Amygdala (tissue), 56 donors: ENCODE measurements at places on chromosomes 13 and 19.

DNA sequence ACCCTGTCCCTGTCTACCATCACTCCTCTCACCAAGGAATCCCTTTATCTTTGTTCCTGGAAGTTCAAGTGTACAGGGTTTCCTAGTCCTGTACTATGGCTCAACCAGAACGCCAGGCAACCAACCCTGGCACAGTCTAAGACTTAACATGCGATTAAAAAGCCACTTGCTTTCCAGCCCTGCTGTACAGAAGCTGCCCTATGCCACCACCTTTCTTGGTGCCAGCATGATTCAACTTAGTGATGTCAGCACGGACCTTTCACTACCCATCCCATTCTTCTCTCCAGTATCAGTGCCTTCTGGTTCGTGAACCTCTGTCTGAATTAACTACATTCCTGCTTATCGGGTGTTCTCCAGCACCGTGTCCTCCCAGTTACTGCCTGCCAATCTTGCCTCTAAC, 151.1 kb downstream of the KLF12 start:
- DNase-seq: no peak

- no peak for DNase-seq
Observed at GRCh38 chr13:98959291-98959690, 18.6 kb downstream of the DOCK9 start.

DNA sequence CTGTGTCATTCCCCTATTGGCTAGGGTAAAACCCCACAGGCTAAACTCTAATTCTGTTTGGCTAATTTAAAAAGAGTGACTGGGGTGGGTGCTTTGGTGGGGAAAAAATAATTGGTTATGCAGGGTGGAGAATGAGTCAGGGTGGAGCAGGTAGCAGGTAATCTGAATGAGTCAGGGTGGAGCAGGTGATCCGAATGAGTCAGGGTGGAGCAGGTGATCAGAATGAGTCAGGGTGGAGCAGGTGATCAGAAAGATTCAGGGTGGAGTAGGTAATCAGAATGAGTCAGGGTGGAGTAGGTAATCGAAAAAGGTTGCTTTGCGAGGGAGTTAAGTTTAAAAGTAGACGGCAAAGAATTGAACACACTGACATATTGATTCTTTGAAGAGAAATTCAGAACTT, 1218.8 kb upstream of the ATXN8OS start:
- DNase-seq: no peak

GRCh38 chr19:13541554-13541953, 35.3 kb upstream of the CACNA1A start:
- DNase-seq: no peak

DNA sequence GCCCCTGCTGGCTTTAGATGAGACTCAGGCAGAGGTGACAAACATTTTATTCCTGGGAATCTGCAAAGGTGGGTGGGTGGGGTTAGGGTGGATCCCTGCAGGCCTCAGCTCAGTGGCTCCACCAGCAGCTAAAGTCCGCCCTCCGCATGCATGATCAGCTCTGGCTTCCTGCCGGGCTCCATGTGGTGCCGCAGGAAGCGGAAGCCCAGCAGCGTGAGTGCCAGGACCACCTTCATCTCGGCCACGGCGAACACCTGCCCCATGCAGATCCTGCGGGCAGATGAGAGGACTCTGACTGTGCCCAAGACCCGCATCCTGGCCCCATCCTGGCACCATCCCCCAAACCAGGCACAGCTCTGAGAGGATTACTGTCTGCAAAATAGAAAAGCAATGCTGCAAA, 26.3 kb downstream of the CYP4F2 start:
- DNase-seq: no peak

- DNase-seq: no peak
Observed at GRCh38 chr19:33634361-33635091, 12.8 kb downstream of the CHST8 start.

- DNase-seq: peak; percentile 44
Observed at GRCh38 chr19:7926021-7926726, at the start of gene CTXN1. CTXN1 (minus strand) TSS chr19:7926135; CDS start chr19:7925538, 597 bp downstream.

GRCh38 chr13:62305756-62306155, 890.1 kb upstream of the PCDH20 start:
- no peak for DNase-seq

DNA sequence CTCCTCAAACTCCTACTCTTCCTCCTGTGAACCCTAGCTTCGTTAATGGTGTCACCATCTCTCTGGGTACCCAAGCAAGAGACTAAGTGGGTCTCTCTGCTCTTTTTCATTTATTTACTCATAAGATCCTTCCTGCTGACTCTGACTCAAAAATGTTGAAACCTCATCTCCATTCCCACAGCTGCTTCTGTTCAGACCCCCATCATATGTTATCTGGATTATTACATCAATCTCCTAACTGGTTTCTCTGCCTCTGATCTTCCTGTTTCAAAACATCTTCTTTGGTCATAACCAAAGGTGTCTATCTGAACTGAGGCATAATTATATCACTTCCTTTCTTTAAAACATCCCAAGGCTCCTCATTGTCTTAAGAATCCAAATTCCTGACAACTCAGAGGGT, 2.0 kb upstream of the MEDAG start:
- no peak for DNase-seq

GRCh38 chr19:10237702-10238101, 6.6 kb upstream of the S1PR2 start:
- DNase-seq: no peak

- no peak for DNase-seq
Observed at GRCh38 chr19:6095760-6096159, 14.5 kb downstream of the RFX2 start.

DNA sequence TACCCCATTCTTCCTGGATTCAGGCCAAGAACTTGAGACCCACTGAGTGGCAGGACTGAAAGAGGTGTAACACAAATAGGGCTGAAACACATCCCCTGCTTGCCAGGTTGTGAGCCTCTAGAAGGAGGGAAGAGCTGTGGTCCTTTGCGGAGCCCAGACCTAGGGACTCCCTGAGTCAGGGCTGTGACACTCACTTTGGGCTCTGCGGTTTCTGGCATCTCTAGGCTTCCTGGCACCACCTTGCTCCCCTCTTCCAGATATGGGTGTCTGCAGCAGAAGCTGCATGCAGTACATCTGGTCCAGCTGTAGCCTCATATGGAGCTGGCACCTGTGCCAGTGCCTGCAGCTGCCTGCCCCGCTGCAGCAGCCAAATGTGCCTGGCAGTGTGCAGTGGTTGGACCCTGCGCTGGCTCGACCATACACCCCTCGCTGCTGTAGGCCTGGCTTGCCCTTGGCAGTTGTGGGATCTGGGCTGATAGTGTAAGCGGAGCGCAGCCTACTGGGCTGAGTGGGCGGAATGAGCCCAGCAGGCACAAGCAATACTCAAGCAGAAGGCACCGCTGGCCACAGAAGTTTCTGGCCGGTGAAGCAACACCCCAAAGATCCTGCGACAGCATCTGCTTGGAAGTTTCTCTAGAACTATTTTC, 290.4 kb downstream of the SLITRK6 start:
- no peak for DNase-seq

- DNase-seq: no peak
Observed at GRCh38 chr13:112229445-112229844, 146.7 kb upstream of the SPACA7 start.

- DNase-seq: no peak
Observed at GRCh38 chr13:27295096-27295495, 24.5 kb downstream of the RASL11A start.

DNA sequence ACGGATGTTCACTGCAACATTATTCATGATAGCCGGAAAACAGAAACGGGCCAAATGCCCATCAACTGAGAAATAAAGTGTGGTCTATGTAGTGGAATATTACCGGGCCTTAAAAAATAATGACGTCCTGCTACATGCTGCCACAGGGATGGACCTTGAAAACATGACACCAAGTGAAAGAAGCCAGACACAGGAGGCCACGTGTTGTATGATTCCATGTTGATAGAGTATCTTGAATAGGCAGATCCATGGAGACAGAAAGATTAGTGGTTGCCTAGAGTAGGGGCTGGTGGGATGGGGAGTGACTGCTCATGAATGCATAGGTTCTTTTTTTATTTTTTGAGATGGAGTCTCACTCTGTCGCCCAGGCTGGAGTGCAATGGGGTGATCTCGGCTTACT, 3.7 kb downstream of the AP2A1 start:
- no peak for DNase-seq

DNA sequence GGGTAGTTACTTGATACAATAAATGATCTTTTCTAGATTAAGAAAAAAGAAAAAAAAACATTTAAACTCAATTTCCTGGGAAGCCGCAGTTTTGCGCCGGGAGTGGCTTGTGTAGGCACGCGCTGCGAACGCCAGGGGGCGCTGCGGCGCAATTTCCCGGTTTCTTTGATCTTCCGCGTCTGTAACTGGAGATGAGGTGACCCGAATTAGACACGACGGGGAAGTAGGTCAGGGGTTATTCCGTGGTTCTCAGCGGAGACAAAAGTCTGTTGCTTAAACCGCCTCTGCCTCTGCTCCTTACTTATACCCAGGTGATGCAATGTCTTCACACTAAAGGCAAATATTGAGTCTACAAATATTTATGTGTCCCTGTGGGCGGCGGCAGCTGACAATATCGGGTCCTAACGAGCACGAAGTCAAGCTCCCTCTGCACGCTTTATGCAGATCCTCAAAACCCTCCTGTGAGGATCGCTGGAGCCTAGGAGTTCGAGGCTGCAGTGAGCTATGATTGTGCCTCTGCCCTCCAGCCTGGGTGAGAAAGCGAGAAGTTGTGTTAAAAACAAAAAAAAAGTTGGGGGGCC, 15.2 kb downstream of the STXBP2 start:
- no peak for DNase-seq

GRCh38 chr19:47315125-47315821, 5.6 kb downstream of the C5AR1 start:
- no peak for DNase-seq

DNA sequence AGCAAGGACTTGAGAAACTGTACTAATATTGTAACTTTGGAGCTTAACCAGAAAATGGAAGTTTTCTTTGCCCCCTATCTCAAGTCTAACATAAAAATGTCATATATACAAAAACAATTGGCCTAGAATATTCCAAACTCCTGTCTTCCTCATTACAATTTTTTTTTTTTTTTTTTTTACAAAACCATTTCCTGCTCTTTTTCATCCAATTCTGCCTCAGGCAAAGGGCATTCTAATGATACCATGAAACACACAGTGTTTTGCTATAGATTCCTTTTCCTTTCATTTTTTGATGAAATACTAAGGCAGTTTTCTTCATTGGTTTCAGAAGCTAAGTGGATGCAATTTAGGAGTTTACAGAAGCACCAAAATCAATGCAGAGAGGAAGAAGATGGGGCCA, 119.7 kb downstream of the LHFPL6 start:
- no peak for DNase-seq

GRCh38 chr19:50590191-50590590, 22.0 kb upstream of the LRRC4B start:
- no peak for DNase-seq

DNA sequence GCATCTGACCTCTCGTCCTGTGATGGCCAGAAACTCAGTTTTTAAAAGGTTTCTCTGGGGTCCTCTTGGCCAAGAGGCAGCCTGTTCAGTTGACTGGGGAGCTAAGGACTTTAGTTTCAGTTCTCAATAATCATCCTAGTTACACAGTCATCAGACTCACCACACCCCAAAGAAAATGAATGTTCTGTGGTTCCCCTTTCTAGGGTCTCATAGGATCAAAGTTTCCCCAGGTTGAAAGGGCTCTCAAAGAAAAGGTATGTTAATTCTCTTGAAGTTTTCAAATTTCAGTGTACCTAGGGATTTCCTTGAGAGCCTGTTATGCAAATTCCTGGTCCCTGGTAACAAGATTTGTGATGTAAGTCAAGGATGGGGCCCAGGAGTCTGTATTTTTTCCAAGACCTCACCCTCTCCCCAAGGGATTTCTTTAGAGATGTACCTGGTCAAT, 94.9 kb downstream of the FAM216B start:
- no peak for DNase-seq

DNA sequence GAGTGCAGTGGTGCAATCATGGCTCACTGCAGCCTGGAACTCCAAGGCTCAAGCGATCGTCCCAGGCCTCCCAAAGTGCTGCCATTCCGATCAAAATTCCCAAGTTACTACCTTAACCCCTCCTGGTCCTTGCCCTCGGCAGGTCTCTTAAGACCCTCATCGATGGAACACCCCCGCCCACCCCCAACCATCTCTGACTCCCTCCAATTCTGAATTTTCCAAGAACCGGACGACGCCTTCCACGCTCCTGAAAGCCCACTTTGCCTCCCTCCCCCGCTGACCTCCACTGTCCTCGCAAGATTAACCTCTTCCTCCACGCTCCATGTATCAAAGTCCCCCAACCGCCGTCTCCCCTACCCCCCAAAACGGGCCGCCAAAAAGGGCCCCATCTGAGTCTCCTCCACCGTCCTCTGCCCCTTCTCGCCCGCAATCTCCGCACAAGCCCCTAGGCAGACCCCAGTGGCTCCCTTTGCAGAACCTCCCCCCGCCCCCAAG, 539 bp downstream of the DAPK3 start:
- DNase-seq: no peak

DNA sequence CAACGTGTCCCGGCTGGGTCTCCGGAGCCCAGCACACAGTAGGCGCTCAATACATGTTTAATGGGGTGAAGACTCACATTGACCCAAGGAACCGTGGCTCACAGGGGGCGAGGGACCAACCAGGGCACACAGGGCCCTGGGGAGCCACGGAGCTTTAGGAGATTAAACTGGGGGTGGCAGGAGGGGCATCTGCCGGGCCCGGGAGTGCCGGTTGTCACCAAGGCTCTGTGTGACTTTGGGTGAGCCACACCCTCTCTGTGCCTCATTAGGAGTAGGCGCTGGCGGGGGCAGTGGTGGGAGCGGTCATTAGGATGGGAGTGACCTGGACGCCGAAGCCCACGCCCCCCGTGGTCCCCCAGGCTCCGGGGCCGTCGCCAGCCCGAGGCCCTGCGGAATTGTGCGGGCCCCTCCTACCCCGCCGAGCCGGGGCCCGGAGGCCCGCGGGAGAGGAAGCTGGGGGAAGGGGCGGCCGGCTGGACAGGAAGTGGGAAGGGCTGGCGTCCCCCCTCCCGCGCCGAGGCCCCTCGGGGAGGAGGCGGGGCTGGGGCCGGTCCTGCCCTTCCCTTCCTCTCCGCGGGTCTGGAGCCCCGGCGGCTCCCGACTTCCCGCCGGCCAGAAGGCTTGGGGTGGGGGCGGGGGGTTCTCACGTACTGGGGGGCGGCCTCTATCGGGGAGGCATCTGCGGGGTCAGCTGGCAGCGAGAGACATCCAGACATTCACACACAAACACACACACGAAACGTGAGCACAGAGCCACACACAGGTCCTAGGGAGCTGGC, 1.8 kb upstream of the SSBP4 start:
- no peak for DNase-seq

DNA sequence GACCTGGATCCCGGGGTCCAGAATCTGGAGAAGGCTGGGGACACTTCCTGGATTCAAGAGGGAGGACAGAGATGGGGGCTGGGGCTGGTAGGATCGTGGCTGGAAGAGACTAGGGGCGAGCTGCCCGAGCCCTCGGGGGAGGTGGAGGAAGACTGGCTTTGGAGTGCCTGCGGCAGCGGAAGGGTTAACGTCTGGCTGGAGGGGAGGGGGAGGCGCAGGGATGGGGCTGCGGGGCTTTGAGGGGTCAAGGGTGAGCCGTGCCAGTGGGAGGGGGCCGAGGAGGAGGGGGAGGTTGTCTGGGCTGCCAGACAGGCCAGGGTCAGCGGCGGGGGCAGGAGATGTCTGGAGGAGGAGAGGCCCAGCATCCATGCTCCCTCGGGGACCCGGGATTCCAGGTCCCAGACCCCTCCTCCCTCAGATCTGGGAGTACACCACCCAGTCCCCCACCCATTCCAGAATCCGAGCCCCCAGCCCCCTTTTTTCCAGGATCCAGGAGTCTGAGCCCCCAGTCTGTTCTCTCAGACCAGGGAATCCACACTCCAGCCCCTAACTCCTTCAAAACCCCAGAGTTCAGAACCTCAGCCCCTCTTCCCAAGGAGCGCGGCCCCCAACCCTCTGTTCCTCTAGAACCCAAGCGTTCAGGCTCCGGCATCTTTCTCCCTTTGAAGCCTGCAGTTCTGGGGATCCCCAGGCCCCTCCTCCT, 3.2 kb upstream of the SPACA6 start:
- DNase-seq: peak; percentile 62
